Thyroid gland (tissue), 4 donors: ENCODE measurements at places on chromosomes 1 and 21. TPM values are rescaled to one million over a fixed set of nuclear protein-coding genes. Genes with fewer than 3 reads are reported as not detected.
A peak's percentile ranks its signal among the peaks of the same experiment; 100 is the strongest.

DNA sequence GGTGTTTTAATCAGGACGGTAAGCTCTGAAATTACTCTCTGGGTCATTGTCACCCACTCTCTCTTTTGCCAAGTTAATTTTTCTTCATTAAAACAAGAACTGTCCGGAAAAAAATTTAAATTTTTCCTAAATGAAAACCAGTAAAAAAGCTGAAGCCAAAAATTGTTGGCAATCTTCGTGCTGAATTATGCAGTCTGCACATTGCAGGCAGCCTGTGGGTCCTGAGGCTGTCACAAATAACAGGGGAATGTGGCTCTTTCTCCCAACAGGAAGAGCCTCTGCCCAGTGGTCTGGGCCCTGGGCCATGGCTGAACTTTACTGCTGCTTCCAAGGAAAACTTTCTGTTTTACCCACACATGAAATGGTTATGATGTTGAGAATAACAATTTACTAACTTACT, 153.9 kb upstream of the SPAG17 start:
- H3K36me3 ChIP-seq = no peaks in the 10 kb centered on the region
- H3K27ac ChIP-seq = no peak overlapping the region
- H3K4me1 ChIP-seq = peaks cover 13% of the 10 kb centered on the region
- DNase-seq = no peak
- H3K27me3 ChIP-seq = no peaks in the 10 kb centered on the region
- H3K4me3 ChIP-seq = no peak overlapping the region

DNA sequence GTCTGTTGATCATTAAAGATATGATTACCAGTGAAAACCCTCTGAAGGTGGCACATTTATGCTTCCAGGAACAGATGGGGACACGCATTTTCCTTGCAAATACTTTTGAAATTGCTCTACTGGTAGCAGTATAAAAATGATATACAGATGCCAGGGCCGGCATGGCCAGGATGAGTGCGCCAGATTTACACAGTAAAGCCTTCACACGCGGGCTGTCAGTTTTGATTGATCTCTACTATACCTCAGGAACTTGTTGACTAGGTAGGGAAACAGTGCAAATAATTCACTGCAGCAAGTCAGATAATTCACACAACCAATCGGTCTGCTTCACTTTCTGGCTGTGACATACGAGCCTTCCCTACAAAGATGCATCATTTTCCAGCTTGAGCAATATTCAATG, 123.2 kb upstream of the BARHL2 start:
- peaks cover 5% of the 10 kb centered on the region for H3K27me3 ChIP-seq
- no peak overlapping the region for H3K4me3 ChIP-seq
- H3K36me3 ChIP-seq = no peaks in the 10 kb centered on the region
- H3K4me1 ChIP-seq = peaks cover 9% of the 10 kb centered on the region

- H3K36me3 ChIP-seq = peaks cover 22% of the 10 kb centered on the region
- no peak overlapping the region for H3K4me3 ChIP-seq
- H3K4me1 ChIP-seq = peaks cover 4% of the 10 kb centered on the region
- H3K27me3 ChIP-seq = no peaks in the 10 kb centered on the region
Measured at GRCh38 chr1:35173909-35174540, 18.9 kb downstream of the SFPQ start.

GRCh38 chr1:243786531-243786930, 63.5 kb downstream of the AKT3 start:
- no peak overlapping the region for H3K4me3 ChIP-seq
- no peaks in the 10 kb centered on the region for H3K27me3 ChIP-seq
- peaks cover 46% of the 10 kb centered on the region for H3K4me1 ChIP-seq
- peak overlapping the region; percentile 74 for H3K27ac ChIP-seq

DNA sequence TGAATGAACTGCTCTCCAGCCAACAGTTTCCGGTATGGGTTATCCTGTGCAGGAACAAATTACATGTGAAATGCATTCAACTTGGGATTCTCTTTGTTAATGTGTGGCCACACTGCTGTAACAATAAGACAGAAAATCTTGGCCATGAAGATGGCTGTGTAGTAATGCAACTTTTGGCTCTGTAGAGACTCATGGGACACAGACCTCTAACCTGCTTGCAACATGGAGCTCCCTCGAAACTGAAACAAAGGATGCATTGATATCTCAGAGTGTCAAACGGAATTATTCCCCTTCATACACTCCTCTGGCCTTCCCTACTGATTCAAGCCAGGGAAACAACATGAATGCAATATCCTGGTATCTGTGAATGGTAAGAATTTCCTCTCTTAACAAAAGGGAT, 559.3 kb upstream of the ZRANB2 start:
- H3K4me1 ChIP-seq = no peaks in the 10 kb centered on the region
- H3K36me3 ChIP-seq = no peaks in the 10 kb centered on the region
- DNase-seq = no peak
- H3K27ac ChIP-seq = no peak overlapping the region

GRCh38 chr1:220579317-220579716, 51.4 kb downstream of the MARK1 start:
- no peaks in the 10 kb centered on the region for H3K27me3 ChIP-seq
- peaks cover 11% of the 10 kb centered on the region for H3K4me1 ChIP-seq
- DNase-seq = no peak
- H3K36me3 ChIP-seq = no peaks in the 10 kb centered on the region

DNA sequence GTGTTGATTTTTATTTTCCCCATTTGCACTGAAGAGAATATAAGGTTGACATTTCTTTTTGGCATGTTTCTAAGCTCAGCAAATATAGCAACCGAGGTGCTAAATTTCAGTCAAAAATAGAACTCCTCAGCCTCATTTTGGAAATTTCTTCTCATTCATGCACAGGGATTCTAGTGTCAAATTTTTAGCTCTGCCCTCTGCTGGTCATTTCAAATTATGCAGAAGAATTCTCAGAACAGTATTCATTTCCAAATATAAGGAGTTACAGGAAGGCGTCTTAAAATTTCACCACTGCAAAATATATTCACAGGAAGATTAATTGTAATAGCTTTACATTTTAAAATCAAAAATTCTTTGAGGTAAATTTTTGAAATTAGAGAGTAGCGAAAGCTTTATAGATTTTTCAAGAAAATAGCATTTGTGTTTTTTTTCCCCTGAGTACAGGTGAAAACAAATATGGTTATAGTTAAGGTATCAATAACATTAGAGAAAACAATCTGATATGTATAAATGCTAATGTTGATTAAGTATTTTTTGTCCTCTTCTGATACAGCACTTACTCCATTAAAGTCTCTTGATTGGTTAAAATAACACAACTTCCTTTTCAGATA, 57.9 kb downstream of the FMN2 start:
- no peak overlapping the region for H3K27ac ChIP-seq
- no peaks in the 10 kb centered on the region for H3K27me3 ChIP-seq
- no peak for DNase-seq

GRCh38 chr1:248914796-248915381, 8.9 kb downstream of the PGBD2 start:
- H3K4me1 ChIP-seq = no peaks in the 10 kb centered on the region
- H3K27me3 ChIP-seq = no peaks in the 10 kb centered on the region
- no peak overlapping the region for H3K4me3 ChIP-seq

DNA sequence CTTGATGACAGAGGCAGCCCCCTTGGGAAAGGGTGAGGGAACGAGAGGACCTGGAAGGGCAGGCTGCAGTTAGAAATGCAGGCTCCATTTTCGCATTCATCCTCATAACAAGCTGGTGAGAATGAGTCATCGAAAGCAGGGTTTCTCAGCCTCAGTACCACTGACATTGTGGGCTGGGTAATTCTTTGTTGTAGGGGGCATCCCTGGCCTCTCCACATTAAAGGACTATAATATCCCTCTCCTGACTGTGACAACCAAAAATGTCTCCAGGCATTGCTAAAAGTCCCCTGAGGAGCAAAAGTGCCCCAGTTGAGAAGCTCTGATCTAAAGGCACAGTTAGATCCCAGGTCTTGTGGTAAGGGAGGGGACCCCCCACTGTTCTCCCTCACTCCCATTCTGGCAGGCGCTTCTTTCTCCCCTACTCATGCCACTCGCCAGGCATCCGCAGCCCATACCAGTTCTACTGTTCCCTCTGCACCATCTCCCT, 20.4 kb downstream of the KCNN3 start:
- H3K27me3 ChIP-seq = no peaks in the 10 kb centered on the region
- no peak overlapping the region for H3K27ac ChIP-seq
- peaks cover 4% of the 10 kb centered on the region for H3K4me1 ChIP-seq
- no peak for DNase-seq

DNA sequence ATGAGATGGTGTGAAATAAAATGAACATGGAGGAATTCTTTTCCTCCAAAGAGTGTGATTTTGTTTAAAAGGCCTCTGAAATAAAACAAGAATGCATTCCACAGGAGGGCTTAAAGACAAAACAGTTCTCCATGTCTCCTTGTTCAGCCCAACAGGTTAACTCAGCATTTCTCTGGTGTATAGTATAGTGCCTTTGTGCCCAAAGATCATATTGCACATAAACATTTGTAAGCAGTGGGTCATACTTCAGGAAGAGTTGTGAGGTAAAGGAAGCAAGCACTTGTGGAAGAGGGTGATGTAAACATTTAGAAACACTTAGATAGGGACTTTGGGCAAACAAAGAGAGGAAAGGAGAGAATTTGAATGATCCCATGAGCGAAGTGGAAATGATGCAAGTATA, 433.9 kb downstream of the SIPA1L2 start:
- H3K27ac ChIP-seq = no peak overlapping the region
- no peak for DNase-seq
- no peak overlapping the region for H3K4me3 ChIP-seq
- no peaks in the 10 kb centered on the region for H3K36me3 ChIP-seq

CNR2 gene
- 0.54 TPM for total RNA-seq

DCST2 gene
- total RNA-seq = not detected

EVI5 gene
- total RNA-seq = 59.7 TPM

MAP1LC3C gene
- total RNA-seq = 3.5 TPM
